ENCODE measurements at places on chromosomes 7 and 10. TPM values are rescaled to one million over a fixed set of nuclear protein-coding genes. Genes with fewer than 3 reads are reported as not detected.

DNA sequence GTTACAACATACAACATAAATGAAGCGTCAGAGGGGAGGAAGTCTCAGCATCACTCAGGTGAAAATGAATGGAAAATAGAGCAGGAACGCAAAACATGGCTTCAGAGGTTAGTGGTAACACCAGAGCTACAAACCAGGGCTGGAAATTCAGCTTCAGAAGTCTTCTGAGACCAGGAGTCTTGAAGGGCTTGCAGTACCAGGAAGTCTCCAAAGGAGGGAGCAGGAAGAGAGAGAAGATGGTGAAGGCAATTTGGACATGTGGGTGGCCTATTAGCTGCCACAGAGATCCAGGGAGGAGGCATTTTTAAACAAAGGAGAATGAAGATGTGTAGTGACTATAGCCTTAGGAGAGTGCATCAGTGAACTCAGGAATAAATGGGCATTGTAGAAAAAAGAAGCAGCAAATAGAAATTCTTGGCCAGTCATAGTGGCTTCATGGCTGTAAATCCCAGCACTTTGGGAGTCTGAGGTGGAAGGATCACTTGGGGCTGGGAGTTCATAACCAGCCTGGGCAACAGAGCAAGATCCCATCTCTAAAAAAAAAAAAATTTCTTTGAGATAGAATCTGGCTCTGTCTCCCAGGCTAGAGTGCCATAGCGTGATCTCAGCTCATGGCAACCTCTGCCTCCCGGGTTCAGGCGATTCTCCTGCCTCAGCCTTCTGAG lies 9.3 kb upstream of the TET1 start:
- H3K27me3 ChIP-seq: no peaks in the 10 kb centered on the region
- H3K4me3 ChIP-seq: no peak overlapping the region

DNA sequence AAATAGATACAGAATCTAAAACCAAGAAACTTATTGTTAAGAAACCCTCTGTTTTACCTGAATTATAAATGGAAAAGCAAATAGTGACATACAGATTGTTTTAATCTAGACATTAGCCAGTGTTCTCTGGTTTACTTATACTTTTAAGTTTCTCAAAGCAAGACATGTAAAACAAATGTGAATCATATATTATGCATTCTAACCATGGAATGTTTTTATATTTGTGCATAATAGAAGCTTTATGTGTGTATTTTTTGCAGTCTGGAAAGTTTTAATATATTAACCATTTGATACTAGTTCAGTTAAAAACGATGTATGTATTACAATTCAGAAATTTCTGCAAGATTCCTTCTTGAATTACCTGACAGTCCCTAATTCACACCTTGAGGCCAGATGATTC lies 150.6 kb upstream of the TMEM72 start:
- no peaks in the 10 kb centered on the region for H3K27me3 ChIP-seq

- peaks cover 12% of the 10 kb centered on the region for H3K36me3 ChIP-seq
- peaks cover 8% of the 10 kb centered on the region for H3K4me1 ChIP-seq
- H3K27ac ChIP-seq: no peak overlapping the region
- no peaks in the 10 kb centered on the region for H3K27me3 ChIP-seq
Measured at GRCh38 chr10:133391761-133392518, 2.0 kb upstream of the MTG1 start.

DNA sequence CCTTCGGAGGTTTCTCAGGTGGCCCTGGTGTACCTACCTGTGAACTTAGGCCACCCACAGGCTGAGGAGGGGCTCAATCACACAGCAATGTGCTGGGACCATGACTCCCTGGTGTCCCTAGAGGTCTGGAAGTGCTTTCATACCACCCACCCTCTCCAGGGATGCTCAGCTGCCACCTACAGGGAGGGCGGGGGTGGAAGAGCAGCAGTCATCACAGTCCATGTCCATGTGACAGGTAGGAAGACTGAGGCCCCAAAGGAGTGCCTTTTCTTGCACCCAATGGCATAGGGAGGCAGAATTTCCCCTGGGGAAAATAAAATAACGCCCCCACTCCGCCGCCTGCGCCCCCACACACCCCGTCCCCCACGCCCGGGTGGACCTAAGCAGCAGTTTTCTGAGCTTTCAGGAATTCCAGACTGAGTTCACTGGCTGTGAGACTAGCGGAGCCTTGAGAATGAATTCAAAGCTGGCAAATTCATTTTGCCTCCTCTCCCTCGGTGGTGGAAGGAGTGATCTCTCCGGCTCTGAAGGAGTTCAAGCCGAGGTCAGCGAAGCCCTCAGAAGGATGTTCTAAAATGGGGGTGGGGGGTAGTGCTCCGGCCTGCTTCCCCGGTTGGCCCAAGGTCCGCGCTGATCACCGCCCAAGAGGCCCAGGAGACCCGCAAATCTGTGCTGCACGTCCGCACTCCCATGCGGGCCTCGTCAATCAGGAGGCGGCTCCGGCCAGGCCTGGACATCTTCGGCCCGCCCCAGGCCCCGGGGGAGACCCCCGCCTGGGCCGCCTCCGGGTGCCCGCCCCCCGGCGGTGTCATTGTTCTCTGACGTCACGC lies 2.1 kb upstream of the ZMIZ1 start:
- peaks cover 14% of the 10 kb centered on the region for H3K4me1 ChIP-seq
- H3K36me3 ChIP-seq: no peaks in the 10 kb centered on the region
- no peak for DNase-seq

- no peaks in the 10 kb centered on the region for H3K27me3 ChIP-seq
- peaks cover 17% of the 10 kb centered on the region for H3K4me1 ChIP-seq
- no peak overlapping the region for H3K4me3 ChIP-seq
- H3K27ac ChIP-seq: no peak overlapping the region
- DNase-seq: peak; percentile 83
Measured at GRCh38 chr10:61750943-61751471, 88.3 kb downstream of the CABCOCO1 start.

DNA sequence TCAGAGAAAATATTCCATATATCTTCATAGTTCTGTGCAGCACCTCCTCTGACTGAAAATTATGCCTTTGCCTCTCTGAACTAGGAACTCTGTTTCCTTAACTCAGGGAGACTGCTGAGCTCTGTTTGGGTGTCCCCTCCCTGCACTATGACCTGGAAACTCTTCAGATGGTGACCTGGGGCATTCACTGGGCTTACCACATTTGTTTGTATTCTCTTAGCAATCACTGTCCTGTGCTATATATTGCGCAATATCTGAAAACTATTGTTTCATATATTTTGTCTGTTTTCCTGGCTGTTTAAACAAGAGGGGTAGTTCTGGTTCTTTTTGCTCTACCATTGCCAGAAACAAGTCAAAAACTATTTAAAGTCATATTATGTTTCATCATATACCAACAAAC lies 181.8 kb upstream of the KIAA1217 start:
- no peak overlapping the region for H3K27ac ChIP-seq
- H3K27me3 ChIP-seq: no peaks in the 10 kb centered on the region
- H3K36me3 ChIP-seq: no peaks in the 10 kb centered on the region
- no peaks in the 10 kb centered on the region for H3K4me1 ChIP-seq
- H3K4me3 ChIP-seq: no peak overlapping the region

DNA sequence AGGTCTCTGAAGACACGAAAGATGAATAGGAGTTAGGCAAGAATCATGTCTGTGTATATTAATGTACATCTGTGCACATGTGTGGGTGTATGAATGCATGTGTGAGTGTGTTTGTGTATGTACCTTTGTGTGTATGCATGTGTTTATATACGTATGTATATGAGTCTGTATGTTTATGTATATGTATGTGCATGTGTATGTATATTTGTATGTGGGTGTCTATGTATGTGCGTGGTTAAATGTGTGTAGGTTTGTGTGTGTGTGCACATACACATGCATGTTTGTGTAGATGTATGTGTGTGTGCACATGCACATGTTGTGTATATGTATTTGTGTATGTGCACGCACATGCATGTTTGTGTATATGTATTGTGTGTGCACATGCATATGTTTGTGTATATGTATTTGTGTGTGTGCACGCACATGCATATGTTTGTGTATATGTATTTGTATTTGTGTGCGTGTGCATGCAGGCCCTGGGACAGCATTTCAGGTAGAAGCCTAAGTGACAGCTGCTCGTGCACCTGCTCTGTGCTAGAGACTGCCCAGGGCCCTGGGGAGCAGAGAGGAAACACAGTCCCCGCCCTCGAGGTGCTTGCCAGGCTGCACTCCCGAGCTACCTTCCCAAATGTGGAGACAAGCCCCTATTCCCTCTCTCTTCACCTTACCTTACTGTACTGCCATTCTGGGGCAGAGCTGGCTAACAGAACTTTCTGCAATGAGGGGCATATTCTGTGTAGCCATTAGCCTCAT lies 12.1 kb downstream of the PNLIPRP1 start:
- no peaks in the 10 kb centered on the region for H3K4me1 ChIP-seq
- H3K27ac ChIP-seq: no peak overlapping the region
- H3K36me3 ChIP-seq: no peaks in the 10 kb centered on the region
- no peaks in the 10 kb centered on the region for H3K27me3 ChIP-seq

DNA sequence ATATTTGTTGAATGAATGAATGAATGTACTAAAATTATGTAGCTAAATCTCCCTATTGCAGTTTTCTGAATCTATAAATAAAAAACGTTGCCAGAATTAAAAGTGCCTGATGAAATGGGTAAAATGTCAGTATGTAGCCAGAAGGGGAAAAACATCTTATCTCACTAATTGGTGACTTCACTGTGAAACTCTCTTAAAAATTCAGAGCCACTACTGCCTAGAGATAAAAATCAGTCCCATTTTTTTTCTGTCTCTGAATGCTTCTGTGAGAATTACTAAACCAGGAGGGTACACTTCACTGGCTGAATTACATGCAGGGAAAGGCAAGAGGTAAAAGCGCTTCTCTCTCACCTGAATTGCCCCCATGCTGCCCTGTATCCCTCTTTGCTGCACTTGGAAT lies 69.6 kb upstream of the HPS1 start:
- H3K27me3 ChIP-seq: no peaks in the 10 kb centered on the region
- no peaks in the 10 kb centered on the region for H3K4me1 ChIP-seq
- H3K4me3 ChIP-seq: no peak overlapping the region
- H3K36me3 ChIP-seq: no peaks in the 10 kb centered on the region
- no peak for DNase-seq

- H3K27me3 ChIP-seq: no peaks in the 10 kb centered on the region
- no peak overlapping the region for H3K4me3 ChIP-seq
- no peak for DNase-seq
- no peak overlapping the region for H3K27ac ChIP-seq
- no peaks in the 10 kb centered on the region for H3K4me1 ChIP-seq
Measured at GRCh38 chr7:85829817-85830432, 643.1 kb upstream of the SEMA3D start.

GRCh38 chr10:27779462-27780015 lies 33.9 kb upstream of the MKX start:
- no peaks in the 10 kb centered on the region for H3K4me1 ChIP-seq
- no peak overlapping the region for H3K4me3 ChIP-seq
- H3K27ac ChIP-seq: no peak overlapping the region
- no peaks in the 10 kb centered on the region for H3K27me3 ChIP-seq

GRCh38 chr7:44574287-44574872 lies 672 bp upstream of the DDX56 start:
- no peaks in the 10 kb centered on the region for H3K27me3 ChIP-seq
- peak overlapping the region; percentile 95 for H3K27ac ChIP-seq
- DNase-seq: no peak
- H3K36me3 ChIP-seq: peaks cover 64% of the 10 kb centered on the region

DNA sequence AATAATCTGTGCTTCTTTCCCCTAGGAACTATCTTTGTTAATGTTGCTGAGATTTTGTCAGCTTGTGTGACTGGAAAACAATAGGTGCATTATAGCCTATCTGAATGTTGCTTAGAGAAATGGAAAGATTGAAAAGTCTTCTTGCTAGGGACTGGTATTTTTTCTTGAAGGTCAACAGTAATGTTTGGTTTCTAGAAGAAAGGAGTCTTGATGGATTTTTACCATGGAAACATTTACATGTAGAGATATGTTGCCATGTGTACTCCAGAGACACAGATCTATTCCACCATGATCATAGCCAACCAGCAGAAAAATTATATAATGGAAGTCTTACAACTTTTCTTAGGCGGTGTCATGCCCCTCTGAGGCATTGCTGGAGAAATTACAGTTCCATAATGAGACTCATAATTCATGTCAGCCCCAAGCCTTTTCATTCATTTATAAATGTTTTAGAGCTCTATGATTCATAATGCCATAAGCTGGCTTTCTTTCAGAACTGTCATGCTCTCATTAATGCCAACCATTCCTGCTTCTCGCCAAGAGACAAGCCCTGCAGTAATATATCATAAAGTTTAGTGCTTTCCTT lies 175.1 kb upstream of the PTPRZ1 start:
- H3K36me3 ChIP-seq: no peaks in the 10 kb centered on the region
- H3K27me3 ChIP-seq: no peaks in the 10 kb centered on the region
- H3K4me3 ChIP-seq: no peak overlapping the region
- no peaks in the 10 kb centered on the region for H3K4me1 ChIP-seq
- DNase-seq: no peak

- peak; percentile 69 for DNase-seq
- no peaks in the 10 kb centered on the region for H3K27me3 ChIP-seq
- H3K4me3 ChIP-seq: peak overlapping the region; percentile 16
- H3K4me1 ChIP-seq: no peaks in the 10 kb centered on the region
- no peak overlapping the region for H3K27ac ChIP-seq
- H3K36me3 ChIP-seq: peaks cover 23% of the 10 kb centered on the region
Measured at GRCh38 chr7:98210513-98211220, 572 bp upstream of the BHLHA15 start.

Gene HMX2
- not detected for total RNA-seq

Gene TMEM213
- total RNA-seq: 9.6 TPM

Gene DRGX
- not detected for total RNA-seq

Gene ADAM22
- 4.3 TPM for total RNA-seq

Gene EGR2
- total RNA-seq: 41.4 TPM

Gene TAS2R41
- total RNA-seq: not detected

Gene ITGB8
- total RNA-seq: 4.6 TPM

Gene NKX2-3
- 0.26 TPM for total RNA-seq

Gene LRIT1
- total RNA-seq: not detected

Gene NPC1L1
- total RNA-seq: 0.17 TPM

All from upper lobe of right lung (tissue), 1 donor.